Activated CD4-positive, alpha-beta T cell treated with anti-CD3 and anti-CD28 coated beads for 36 hours (primary cell): ENCODE measurements at places on chromosomes 13 and 19. TPM values are rescaled to one million over a fixed set of nuclear protein-coding genes. Genes with fewer than 3 reads are reported as not detected.

- DNase-seq: no peak
- H3K4me3 ChIP-seq: no peak overlapping the region
- H3K4me1 ChIP-seq: no peaks in the 10 kb centered on the region
- H3K36me3 ChIP-seq: no peaks in the 10 kb centered on the region
- no peaks in the 10 kb centered on the region for H3K27me3 ChIP-seq
- H3K27ac ChIP-seq: no peak overlapping the region
Measured at GRCh38 chr13:26964278-26965250, 204.0 kb upstream of the GPR12 start.

DNA sequence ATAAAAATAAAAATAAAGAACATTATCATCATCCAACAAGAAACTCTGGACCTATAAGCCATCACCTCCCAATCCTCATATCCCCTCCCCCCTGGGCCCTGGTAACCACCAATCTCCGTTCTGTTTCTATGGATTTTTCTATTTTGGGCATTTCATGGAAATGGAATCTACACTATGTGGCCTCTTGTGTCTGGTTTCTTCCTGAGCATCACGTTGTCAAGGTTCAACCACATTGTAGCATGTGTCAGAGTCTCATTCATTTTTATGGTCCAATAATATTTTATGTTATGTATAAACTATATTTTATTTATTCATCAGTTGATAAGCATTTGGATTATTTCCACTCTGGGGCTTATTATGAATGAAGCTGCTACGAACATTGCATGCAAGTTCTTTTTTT is 26.9 kb downstream of the SULT2B1 start:
- H3K27ac ChIP-seq: no peak overlapping the region
- H3K27me3 ChIP-seq: no peaks in the 10 kb centered on the region
- H3K4me1 ChIP-seq: no peaks in the 10 kb centered on the region
- H3K4me3 ChIP-seq: no peak overlapping the region

The PSG1 gene
- not detected for total RNA-seq

The ZNF492 gene
- 3.6 TPM for total RNA-seq

GRCh38 chr13:99237981-99238662 is 20.1 kb downstream of the GPR18 start:
- peaks cover 60% of the 10 kb centered on the region for H3K4me1 ChIP-seq
- peak overlapping the region; percentile 92 for H3K27ac ChIP-seq
- no peaks in the 10 kb centered on the region for H3K27me3 ChIP-seq

DNA sequence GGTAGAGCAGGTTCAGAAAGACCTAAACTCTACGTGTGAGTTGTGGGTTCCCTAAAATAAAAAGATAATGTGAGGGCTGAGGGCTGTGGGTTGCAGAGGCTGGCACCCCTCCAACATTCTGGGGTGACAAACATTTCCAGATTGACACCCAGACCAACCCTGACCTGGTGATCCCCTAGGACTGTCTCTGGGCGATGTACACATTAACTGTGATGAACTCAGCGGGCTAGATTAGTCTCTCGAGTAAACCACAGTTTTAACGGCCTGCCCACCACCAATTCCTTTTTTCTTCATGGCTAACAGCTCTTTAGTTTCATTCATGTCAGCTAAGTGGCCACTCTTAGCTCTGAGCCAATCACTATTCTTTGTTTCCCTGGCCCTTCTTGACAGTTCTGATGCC is 24.8 kb downstream of the SIAH3 start:
- no peak overlapping the region for H3K4me3 ChIP-seq
- no peaks in the 10 kb centered on the region for H3K4me1 ChIP-seq
- no peak overlapping the region for H3K27ac ChIP-seq
- H3K36me3 ChIP-seq: no peaks in the 10 kb centered on the region
- no peaks in the 10 kb centered on the region for H3K27me3 ChIP-seq

The ZNF610 gene
- total RNA-seq: 3.3 TPM

GRCh38 chr13:33090755-33091414 is 74.7 kb downstream of the KL start:
- H3K4me1 ChIP-seq: peaks cover 5% of the 10 kb centered on the region
- no peak overlapping the region for H3K27ac ChIP-seq
- no peaks in the 10 kb centered on the region for H3K36me3 ChIP-seq
- H3K27me3 ChIP-seq: peaks cover 17% of the 10 kb centered on the region
- no peak for DNase-seq
- no peak overlapping the region for H3K4me3 ChIP-seq

GRCh38 chr13:38530492-38530891 is 156.4 kb upstream of the FREM2 start:
- H3K36me3 ChIP-seq: no peaks in the 10 kb centered on the region
- H3K27ac ChIP-seq: no peak overlapping the region
- no peaks in the 10 kb centered on the region for H3K4me1 ChIP-seq
- DNase-seq: no peak
- peaks cover 5% of the 10 kb centered on the region for H3K27me3 ChIP-seq
- H3K4me3 ChIP-seq: no peak overlapping the region

GRCh38 chr13:95226476-95226875 is 74.8 kb downstream of the ABCC4 start:
- no peak for DNase-seq
- no peak overlapping the region for H3K4me3 ChIP-seq
- H3K27me3 ChIP-seq: no peaks in the 10 kb centered on the region
- peaks cover 6% of the 10 kb centered on the region for H3K36me3 ChIP-seq
- H3K27ac ChIP-seq: no peak overlapping the region
- peaks cover 8% of the 10 kb centered on the region for H3K4me1 ChIP-seq

GRCh38 chr19:3573858-3574637 is 1.3 kb downstream of the HMG20B start:
- DNase-seq: peak; percentile 98
- peaks cover 11% of the 10 kb centered on the region for H3K4me1 ChIP-seq
- peaks cover 12% of the 10 kb centered on the region for H3K36me3 ChIP-seq
- no peaks in the 10 kb centered on the region for H3K27me3 ChIP-seq
- H3K27ac ChIP-seq: no peak overlapping the region
- peak overlapping the region; percentile 73 for H3K4me3 ChIP-seq

DNA sequence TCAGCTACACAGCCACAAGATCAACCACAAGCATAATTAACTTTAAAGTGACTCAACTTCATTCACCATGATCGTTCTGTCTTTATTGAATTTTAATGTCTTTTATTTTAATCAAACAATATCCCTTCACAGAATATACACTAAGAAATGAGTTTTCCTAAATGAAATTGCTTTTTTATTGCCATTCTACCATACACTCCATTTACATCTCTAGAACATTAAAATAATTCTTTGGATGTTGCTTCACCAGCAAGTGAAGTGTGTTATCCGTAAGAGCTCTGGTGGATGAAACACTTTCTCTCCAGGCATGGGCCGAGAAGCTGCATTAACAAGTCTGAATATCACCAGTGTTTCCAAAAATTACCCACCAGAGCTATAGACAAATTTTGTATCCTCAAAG is 789.2 kb downstream of the PCDH9 start:
- H3K4me3 ChIP-seq: no peak overlapping the region
- no peaks in the 10 kb centered on the region for H3K36me3 ChIP-seq
- no peak for DNase-seq
- no peak overlapping the region for H3K27ac ChIP-seq
- no peaks in the 10 kb centered on the region for H3K27me3 ChIP-seq
- no peaks in the 10 kb centered on the region for H3K4me1 ChIP-seq

GRCh38 chr13:68834375-68834774 is 1273.3 kb upstream of the ATXN8OS start:
- H3K36me3 ChIP-seq: no peaks in the 10 kb centered on the region
- H3K4me3 ChIP-seq: no peak overlapping the region
- DNase-seq: no peak

The CLIP3 gene
- 0.16 TPM for total RNA-seq

- no peak for DNase-seq
- H3K27me3 ChIP-seq: peaks cover 4% of the 10 kb centered on the region
- H3K36me3 ChIP-seq: no peaks in the 10 kb centered on the region
- H3K27ac ChIP-seq: no peak overlapping the region
- H3K4me1 ChIP-seq: peaks cover 5% of the 10 kb centered on the region
Measured at GRCh38 chr13:95367309-95367843, 66.1 kb upstream of the ABCC4 start.

The ZNF527 gene
- 5.4 TPM for total RNA-seq

The TRAPPC2B gene
- 3.2 TPM for total RNA-seq

DNA sequence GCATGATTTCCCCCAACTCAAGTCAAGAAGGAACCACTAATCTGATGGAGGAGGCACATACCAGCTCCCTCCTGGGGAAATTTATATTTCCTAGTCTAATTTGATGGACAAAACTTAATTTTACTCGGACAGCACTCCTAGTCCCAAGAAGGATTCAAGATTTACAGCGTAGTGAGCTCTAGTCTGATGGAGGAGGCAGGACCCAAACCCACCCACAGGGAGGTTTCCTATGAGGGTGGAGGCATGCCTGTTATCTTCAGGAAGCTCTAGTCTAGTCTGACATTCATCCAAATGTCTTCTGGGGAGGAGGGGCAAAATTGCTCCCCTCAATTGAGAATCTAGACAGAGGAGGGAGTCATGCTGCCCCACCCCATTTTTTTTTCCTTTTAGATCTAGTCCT is 10.4 kb upstream of the BCL3 start:
- no peaks in the 10 kb centered on the region for H3K4me1 ChIP-seq
- no peak overlapping the region for H3K4me3 ChIP-seq
- H3K27ac ChIP-seq: no peak overlapping the region
- no peak for DNase-seq

- DNase-seq: peak; percentile 13
- H3K4me1 ChIP-seq: no peaks in the 10 kb centered on the region
- H3K27me3 ChIP-seq: peaks cover 44% of the 10 kb centered on the region
Measured at GRCh38 chr13:101919541-101920181, 467.2 kb downstream of the ITGBL1 start.

- H3K36me3 ChIP-seq: no peaks in the 10 kb centered on the region
- no peak overlapping the region for H3K4me3 ChIP-seq
- peaks cover 12% of the 10 kb centered on the region for H3K27me3 ChIP-seq
Measured at GRCh38 chr13:43629691-43630480, 156.9 kb downstream of the ENOX1 start.

- no peak overlapping the region for H3K4me3 ChIP-seq
- no peak for DNase-seq
- peaks cover 76% of the 10 kb centered on the region for H3K36me3 ChIP-seq
- no peaks in the 10 kb centered on the region for H3K27me3 ChIP-seq
Measured at GRCh38 chr19:34225659-34226015, 28.7 kb upstream of the GARRE1 start.

- peaks cover 2% of the 10 kb centered on the region for H3K27me3 ChIP-seq
- H3K27ac ChIP-seq: no peak overlapping the region
- H3K4me1 ChIP-seq: no peaks in the 10 kb centered on the region
- DNase-seq: no peak
- no peak overlapping the region for H3K4me3 ChIP-seq
- no peaks in the 10 kb centered on the region for H3K36me3 ChIP-seq
Measured at GRCh38 chr19:33071887-33072286, 7.2 kb upstream of the RHPN2 start.

DNA sequence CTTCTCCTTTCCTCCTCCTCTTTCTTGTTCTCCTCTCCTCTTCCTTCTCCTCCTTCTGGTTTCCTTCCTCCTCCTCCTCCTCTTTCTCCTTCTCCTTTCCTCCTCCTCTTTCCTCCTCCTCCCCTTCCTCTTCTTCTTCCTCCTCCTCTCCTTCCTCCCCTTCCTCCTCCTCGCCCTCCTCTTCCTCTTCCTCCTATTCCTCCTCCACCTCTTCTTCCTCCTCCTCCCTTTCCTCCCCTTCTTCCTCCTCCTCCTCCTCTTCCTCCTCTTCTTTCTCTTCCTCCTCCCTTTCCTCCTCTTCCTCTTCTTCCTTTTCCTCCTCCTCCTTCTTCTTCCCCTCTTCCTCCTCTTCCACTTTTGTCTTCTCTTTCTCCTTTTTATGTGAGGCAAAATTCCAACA is 55.0 kb upstream of the ADGRE1 start:
- H3K36me3 ChIP-seq: peaks cover 66% of the 10 kb centered on the region
- peaks cover 22% of the 10 kb centered on the region for H3K4me1 ChIP-seq
- H3K27ac ChIP-seq: peak overlapping the region; percentile 47
- DNase-seq: no peak

The HSH2D gene
- 31.2 TPM for total RNA-seq

- H3K36me3 ChIP-seq: peaks cover 29% of the 10 kb centered on the region
- H3K4me3 ChIP-seq: no peak overlapping the region
- no peak overlapping the region for H3K27ac ChIP-seq
- H3K4me1 ChIP-seq: no peaks in the 10 kb centered on the region
Measured at GRCh38 chr13:24887759-24888158, 123.8 kb downstream of the RNF17 start.

GRCh38 chr19:7559102-7559501 is 23.6 kb downstream of the PNPLA6 start:
- H3K27ac ChIP-seq: no peak overlapping the region
- DNase-seq: no peak
- H3K4me3 ChIP-seq: no peak overlapping the region
- no peaks in the 10 kb centered on the region for H3K27me3 ChIP-seq

- DNase-seq: no peak
- H3K27me3 ChIP-seq: no peaks in the 10 kb centered on the region
- no peak overlapping the region for H3K27ac ChIP-seq
- H3K4me3 ChIP-seq: no peak overlapping the region
Measured at GRCh38 chr19:56971230-56971629, 130.7 kb upstream of the PEG3 start.

DNA sequence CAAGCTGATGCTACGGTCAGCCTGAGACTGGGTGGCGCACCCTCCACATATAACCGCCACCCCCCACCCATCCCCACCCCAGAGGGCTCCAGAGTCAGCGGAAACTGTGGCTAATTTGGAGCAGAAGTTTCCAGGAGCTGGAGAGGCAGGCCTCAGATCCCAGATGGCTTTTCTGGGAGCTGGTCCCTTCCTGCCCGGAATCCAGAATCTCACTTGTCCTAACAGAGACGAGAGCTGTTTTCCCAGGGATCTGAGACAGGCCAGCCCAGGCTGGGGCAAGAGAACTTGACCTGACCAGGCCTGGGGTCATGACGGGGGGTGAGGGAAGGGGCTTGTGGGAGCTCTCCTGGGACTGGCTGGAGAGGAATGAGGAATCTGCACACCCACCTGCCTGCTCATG is 6.5 kb downstream of the EPHX3 start:
- H3K4me3 ChIP-seq: no peak overlapping the region
- no peak for DNase-seq
- no peaks in the 10 kb centered on the region for H3K36me3 ChIP-seq
- peaks cover 15% of the 10 kb centered on the region for H3K4me1 ChIP-seq
